ENCODE measurements at places on chromosomes 7 and 10. TPM values are rescaled to one million over a fixed set of nuclear protein-coding genes. Genes with fewer than 3 reads are reported as not detected.

DNA sequence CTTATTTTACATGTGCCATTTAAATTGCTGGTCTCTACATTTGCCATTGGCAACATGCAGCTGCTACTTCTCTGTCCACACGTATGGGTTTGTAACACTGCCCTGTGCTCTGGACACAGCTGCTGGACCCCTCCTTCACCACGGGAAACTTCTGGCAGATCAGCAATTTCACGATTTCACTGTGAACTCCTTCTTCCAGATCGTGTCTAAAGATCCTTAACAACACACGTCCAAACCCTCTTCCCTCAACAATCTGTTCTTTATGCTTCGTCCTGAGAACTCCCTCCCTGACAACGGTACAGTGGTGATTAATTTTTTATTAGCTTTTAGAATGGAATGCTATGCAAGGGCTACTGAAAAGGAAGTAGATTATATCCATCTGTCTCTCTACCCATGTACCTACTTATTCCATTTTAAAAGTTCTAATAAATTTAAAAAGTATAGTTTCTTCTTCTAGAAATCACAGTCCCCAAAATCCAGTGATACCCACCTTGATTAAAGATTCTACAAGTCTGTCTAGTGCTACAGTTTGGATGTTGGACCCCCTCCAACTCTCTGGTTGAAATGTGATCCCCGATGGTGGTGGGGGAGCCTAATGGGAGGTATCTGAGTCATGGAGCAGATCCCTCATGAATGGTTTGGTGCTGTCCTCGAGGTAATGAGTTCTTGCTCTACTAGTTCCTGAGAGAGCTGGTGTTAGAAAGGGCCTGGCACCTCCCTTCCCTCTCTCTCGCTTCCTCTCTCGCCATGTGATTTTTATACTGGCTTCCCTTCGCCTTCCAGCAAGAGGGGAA lies 81.0 kb downstream of the KIAA1549 start:
- H3K4me3 ChIP-seq, result no peak overlapping the region
- H3K4me1 ChIP-seq, result no peaks in the 10 kb centered on the region
- no peaks in the 10 kb centered on the region for H3K27me3 ChIP-seq
- no peak overlapping the region for H3K27ac ChIP-seq
- no peak for DNase-seq

DNA sequence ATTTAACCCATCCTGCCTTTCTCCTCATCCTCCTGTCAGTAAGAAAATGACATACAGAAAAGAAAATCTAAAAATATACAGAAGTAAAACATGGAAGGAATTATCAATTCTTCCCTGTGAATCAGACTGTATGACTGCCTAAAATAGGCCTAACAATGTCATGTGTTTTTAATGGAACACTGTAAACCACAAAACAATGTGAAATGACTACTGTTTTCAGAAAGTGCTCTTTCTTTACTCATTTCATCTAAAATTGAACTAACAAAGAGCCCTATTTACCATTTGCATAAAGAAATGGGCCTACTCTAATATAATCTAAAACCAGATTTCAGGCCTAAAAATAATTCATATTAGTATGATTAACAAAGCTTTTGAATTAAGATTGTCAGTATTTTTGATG lies 35.7 kb downstream of the SEMA3E start:
- H3K36me3 ChIP-seq, result no peaks in the 10 kb centered on the region
- H3K27me3 ChIP-seq, result no peaks in the 10 kb centered on the region
- no peaks in the 10 kb centered on the region for H3K4me1 ChIP-seq
- DNase-seq, result no peak
- H3K4me3 ChIP-seq, result no peak overlapping the region
- H3K27ac ChIP-seq, result no peak overlapping the region

- peaks cover 10% of the 10 kb centered on the region for H3K4me1 ChIP-seq
- DNase-seq, result no peak
- H3K27me3 ChIP-seq, result no peaks in the 10 kb centered on the region
- no peaks in the 10 kb centered on the region for H3K36me3 ChIP-seq
- no peak overlapping the region for H3K27ac ChIP-seq
- peak overlapping the region; percentile 82 for H3K4me3 ChIP-seq
Measured at GRCh38 chr7:91266067-91266688, 1.9 kb downstream of the FZD1 start.

DNA sequence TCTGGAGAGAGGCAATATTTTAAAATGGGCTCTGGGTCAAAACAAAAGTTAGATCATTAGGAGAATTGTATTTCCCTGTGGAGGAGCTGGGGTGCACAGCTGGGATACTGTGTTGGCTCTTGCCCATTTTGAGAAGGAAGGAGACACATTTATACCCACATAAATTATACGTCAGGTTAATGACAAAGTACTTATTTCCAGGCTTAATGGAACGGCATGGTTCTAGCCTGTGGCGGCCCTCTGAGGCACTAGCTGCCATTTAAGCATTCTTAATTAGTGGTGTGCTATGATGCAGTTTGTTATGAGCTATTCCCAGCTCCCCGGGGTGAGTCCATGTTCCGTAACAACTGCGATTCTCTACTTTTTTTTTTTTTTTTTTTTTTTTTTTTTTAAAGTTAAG lies 193.5 kb downstream of the SEC23IP start:
- DNase-seq, result no peak
- H3K4me1 ChIP-seq, result peaks cover 5% of the 10 kb centered on the region
- no peaks in the 10 kb centered on the region for H3K27me3 ChIP-seq
- H3K36me3 ChIP-seq, result no peaks in the 10 kb centered on the region

The GJC3 gene
- total RNA-seq, result 0.71 TPM
